ENCODE measurements at places on chromosomes 3 and 15.

- DNase-seq: no peak
These were observed 156.0 kb downstream of the CACNA1D start for GRCh38 chr3:53650424-53650823.

GRCh38 chr15:69696946-69697345 lies 244.3 kb downstream of the RPLP1 start:
- DNase-seq: no peak

- DNase-seq: peak; percentile 55
These were observed 79.8 kb downstream of the PLCH1 start for GRCh38 chr3:155664925-155665695.

DNA sequence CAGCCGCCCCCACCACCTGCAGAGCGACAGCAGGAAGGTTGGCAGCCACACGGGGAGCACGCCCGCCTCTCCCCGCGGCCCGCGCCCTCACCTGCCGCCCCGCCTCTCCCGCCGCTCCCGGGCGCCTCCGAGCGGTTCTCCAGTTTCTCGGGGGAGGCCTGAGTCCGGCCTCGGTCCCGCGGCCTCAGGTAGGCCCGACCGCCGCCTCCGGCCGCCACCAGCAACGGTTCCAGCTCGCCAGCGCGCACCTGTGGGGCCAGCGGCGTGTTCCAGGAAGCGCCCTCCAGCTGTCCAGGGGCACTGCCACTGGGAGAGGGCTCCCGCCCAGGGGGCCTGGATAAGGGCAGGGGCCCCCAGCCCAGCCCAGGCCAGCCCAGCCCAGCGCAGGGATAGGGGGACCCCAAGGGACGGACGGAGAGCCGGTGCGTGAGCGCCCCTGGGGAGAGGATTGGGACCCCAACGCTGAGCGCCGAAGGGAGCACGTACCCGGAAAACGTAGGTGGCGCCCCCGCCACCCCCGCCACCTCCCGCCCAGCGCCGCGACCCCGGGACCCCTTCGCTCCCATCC lies 2.2 kb downstream of the LTK start:
- DNase-seq: no peak

- no peak for DNase-seq
These were observed 11.2 kb downstream of the ATP8B4 start for GRCh38 chr15:50107591-50108408.

- DNase-seq: no peak
These were observed 17.4 kb upstream of the ITGA11 start for GRCh38 chr15:68449389-68449788.

DNA sequence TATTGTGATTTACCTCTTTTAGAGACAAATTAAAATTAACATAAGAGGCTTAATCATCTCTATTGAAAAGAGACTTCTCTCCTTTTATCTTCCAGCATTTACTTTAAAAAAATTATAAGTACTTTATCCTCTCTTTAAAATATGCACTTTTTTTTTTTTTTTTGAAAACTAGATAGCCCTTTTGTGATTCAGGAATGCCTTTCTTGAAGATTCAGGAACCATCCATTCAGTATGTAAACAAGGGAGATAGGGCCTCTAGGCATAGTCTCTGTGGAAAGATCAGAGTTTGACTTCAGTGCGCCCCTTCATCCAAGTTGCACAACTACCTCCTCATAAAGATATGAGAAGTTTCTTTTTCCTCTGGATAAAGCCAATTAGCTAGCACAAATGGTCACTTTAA lies 1163.7 kb downstream of the SI start:
- DNase-seq: no peak

- DNase-seq: no peak
These were observed 538.6 kb downstream of the NR2F2 start for GRCh38 chr15:96869122-96869521.

DNA sequence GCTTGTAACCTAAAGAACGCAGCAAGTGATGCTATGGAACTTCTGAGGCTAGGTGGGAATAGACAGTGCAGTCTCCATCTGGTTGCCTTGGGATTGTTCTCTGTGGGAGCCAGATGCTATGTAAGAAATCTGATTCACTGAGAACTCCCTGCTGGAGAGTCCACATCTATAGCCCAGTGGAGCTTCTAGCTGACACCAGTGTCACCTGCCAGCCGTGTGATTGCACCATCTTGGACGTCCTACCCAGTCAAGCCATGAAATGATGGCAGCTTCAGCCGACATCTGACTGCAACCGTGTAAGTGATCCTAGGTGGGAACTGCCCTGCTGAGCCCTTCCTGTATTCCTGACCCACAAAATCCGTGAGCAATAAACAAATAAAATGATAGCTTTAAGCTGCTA lies 12.4 kb upstream of the FYCO1 start:
- DNase-seq: no peak

- DNase-seq: no peak
These were observed 883 bp downstream of the RTP4 start for GRCh38 chr3:187369089-187369447.
